ENCODE measurements at places on chromosomes 16 and 17.

DNA sequence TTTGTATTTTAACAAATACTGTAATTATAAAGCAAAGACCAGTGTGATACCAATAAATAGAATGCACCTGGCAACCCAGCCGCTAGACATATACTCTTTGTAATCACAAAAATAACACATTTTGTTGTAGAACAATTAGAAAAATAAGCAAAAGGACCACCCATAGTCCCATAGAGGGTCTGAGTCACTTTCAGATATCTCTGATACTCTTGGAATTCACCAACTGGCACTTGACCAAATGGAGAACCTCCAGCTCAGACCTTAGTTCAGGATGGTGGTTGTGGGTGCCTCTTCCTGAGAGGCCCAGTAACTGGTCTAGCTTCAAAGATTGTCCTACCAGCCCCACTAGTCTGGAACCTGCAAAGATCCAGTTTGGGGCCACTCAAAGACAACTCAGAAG is 789 bp upstream of the TERF2 start:
- no peak for DNase-seq

DNA sequence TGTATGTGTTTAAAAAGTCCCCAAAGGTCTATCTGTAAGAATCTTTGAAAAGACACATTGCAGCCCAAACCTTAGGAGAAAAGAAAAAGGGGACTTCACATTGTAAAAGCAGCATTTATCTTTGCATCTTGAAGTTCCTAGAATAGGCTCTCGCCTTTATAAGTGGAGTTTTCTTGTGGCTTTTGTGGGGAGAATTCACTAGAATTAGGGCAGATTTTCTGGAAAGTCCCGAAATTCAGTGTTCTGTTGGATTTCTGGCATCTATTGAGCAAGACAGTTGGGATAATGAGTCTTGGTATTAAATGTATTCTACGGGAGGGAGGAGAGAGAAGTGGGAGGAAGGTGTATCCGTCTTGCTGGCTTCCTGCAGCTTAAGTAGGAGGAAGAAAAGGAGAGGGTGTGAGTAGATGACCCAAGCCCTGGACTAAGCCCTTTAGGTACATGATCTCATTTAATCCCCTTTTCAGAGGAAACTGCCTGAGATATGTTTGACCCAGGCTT is 62.6 kb downstream of the PRKCA start:
- DNase-seq: no peak

GRCh38 chr16:85628645-85629044 is 15.5 kb downstream of the GSE1 start:
- DNase-seq: no peak

GRCh38 chr17:68176718-68177117 is 71.1 kb upstream of the AMZ2 start:
- DNase-seq: no peak
